Muscle of back (tissue), 13 donors: ENCODE measurements at places on chromosomes 1 and 21. TPM values are rescaled to one million over a fixed set of nuclear protein-coding genes. Genes with fewer than 3 reads are reported as not detected.

- DNase-seq = peak; percentile 90
These were observed 14.0 kb downstream of the HSF2BP start for GRCh38 chr21:43645136-43645891.

DNA sequence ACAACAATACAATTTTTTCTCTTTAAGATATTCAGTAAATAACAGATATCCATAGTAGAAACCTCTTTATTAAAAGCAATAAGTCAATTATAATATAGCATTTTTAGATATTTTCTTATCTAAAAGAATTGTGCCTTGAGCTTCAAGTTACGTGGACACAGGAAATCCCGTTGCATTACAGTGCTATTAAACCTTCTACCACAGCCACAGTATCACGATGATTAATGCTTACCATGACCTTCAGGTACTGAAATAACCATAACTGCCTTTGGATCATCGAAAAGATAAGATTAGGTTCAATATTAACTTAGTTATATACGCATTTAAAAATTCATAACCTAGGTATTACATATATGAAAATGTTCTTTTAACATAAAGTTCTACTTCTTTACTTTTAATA, 17.9 kb downstream of the B3GALNT2 start:
- no peak for DNase-seq

DNA sequence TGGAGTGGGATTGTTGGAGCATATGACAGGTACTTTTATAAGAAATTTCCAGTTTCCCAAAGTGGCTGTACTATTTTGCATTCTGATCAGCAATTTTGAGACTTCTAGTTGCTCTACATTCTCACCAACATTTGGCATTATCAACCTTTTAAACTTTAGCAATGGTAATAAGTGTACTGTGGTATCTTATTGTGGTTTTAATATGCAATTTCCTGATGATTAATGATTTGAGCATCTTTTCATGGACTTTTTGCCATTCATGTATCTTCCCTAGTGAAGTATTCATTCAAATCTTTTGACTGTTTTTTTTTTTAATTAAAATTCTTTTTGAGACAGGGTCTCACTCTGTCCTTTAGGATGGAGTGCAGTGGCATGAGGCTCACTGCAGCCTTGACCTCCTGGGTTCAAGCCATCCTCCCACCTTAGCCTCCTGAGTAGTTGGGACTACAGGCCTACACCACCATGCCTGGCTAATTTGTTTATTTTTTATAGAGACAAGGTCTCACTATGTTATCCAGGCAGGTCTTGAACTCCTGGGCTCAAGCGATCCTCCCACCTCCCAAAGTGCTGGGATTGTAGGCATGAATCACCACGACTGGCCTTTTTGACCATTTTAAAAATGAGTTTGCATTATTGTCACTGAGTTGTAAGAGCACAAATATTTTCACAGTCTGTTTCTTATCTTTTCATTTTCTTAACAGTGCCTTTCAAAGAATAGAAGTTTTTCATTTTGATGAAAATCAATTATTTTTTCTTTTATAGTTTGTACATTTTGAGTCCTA, 7.8 kb upstream of the SLC6A9 start:
- DNase-seq = no peak

DNA sequence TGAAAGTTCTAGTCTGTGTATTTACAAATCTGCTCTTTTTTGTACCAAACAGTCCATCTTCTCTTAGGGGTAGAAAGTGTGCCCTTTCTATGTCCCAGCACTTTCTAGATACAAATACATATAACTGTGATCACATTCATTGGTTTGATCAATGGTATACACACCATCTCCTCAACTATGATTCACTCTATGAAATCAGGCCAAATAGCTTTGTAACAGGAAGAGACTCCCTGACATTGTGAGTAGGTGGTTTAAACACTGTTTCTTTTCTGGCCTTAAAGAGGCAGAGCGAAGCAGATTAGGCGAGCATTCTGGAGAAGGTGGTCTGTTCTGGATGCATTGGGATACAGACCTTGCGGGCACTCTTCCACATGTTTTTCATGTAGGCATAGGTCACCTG, 39.3 kb upstream of the EXOSC10 start:
- no peak for DNase-seq

DNA sequence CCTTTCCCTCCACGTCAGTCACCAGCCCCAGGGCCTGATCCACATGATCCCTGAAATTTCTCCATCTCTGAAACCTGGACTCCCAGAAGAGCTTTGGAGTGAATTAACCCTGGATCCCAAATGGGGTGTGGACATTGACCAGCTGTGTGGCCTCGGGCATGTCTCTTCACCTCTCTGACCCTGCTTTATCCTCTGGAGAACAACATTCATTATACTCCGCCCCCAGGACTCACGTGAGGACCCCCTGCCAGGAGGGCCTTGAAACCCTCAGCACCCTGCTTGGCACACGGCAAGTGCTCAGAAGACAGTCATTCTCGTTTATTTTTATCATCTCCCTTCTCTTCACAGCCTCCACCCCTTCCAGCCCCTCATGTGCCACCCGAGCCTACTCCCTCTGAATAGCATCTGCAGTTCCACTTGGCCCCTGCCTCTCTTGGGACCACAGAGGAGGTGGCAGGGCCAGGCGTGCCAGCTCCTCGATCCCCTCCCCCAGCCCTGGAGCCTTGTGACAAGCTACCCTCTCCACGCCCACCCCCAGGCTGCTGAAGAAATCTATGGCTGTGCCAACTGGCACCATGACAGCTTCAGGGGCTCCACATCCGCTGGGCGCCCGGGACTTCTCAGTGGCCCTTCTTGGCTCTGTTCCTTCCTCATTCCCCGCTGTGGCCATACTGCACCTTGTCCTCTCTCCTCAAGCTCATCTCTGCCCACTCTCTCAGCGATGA, 18.0 kb downstream of the ADGRB2 start:
- DNase-seq = no peak

- DNase-seq = no peak
These were observed 4.1 kb downstream of the POGZ start for GRCh38 chr1:151455231-151455630.

The LMOD1 gene
- polyA plus RNA-seq = 23.0 TPM

The ALX3 gene
- polyA plus RNA-seq = not detected
